ENCODE measurements at places on chromosomes 1 and 21.

- no peak for DNase-seq
Observed at GRCh38 chr1:55353707-55354620, 138.8 kb upstream of the USP24 start.

- DNase-seq = no peak
Observed at GRCh38 chr1:206608108-206608698, 4.1 kb downstream of the EIF2D start.

DNA sequence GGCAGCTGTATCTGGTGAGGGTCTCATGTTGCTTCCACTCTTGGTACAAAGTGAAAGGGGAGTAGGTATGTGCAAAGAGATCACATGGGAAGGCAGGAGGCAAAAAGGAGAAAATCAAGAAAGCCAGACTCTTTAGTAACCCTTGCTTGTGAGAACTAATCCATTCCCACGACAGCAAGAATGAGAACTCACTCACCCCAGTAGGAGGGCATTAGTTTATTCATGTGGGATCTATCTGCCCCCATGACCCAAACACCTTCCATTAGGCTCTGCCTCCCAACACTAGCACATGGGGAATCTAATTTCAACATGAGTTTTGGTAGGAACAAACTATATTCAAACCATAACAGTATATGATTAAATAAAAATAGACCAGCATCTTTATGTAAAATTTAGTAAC lies 57.6 kb downstream of the ZNHIT6 start:
- DNase-seq = no peak

- DNase-seq = peak; percentile 28
Observed at GRCh38 chr1:229258031-229258756, 12.7 kb upstream of the RAB4A start.

GRCh38 chr1:209768354-209768774 lies 12.5 kb downstream of the TRAF3IP3 start:
- no peak for DNase-seq

DNA sequence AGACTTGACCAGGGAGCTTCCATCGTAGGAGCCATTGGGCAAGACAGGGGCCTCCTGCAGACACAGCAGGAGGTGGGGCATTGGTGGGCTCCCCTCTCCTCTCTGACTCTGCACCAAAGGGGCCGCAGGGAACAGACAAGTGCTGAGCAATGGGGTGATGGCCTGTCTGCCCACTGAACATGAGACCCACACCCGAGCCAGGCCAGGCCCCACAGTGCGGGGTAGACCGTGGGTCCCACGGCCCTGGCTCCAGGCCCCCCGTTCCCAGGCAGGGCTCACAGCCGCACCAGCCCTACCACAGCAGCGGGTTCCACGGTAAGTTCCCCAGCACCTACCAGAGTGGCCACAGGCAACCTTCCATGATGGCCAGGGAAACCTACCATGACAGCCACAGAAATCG lies 45.9 kb downstream of the CHD5 start:
- no peak for DNase-seq

- DNase-seq = no peak
Observed at GRCh38 chr1:185355947-185356346, 38.9 kb upstream of the IVNS1ABP start.

DNA sequence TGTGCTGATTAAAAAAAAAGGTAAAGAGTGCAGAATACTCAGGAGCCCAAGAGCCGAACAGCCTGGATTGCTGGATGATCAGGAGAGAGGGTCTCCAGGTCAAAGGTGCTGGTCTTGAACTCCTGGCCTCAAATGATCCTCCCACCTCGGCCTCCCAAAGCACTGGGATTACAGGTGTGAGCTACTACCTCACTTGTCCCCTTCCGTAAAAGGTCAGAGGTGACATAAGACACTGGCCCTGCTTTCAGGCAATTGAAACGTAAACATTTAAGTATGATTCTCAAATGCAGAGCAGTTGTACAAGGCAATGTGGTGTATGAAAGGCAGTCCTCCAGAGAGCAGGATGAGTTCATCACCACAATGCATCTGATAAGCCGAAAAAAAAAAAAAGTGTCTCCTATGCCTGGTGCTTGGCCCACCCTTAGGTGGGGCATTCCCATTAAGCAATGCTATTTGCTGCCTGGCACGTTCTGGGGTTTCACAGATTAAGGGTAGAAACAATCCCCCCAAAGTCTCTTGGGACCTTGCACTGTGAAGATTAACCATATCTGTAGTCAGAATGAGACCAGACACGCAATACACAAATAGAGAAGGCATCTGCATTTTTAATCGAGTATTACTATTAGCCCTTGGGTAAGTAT lies 47.7 kb downstream of the PARP1 start:
- DNase-seq = no peak

GRCh38 chr1:209023790-209024189 lies 559.7 kb upstream of the CAMK1G start:
- no peak for DNase-seq

DNA sequence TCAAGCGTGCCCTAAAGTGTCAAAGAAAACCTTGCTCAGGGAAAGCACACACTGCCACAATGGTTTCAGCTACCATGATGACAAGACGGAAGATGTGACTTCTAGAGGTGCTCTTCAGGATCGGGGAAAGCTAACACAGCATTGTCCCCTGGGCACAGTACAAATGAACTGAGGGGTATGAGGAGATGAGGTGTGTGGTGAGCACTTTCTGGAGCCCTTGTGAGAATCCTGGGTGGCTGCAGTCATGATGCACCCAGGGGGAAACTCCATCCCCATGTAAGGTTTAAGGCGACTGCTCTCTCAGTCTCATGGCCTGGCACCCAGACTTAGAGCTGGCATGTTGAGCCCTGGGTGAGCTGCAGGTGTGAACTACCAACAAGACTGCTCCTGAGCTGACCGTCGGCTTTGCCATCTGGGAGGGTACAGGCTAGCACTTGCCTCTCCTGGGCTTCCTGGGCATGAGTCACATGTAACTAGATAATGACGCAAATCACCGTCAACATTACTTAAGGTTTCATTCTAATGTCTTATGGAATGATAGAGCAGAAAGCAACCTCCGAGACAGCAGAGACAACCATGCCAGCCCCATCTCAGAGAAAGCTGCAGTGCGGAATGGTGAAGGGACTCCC lies 144.6 kb downstream of the CLIC6 start:
- DNase-seq = no peak
